ENCODE measurements at places on chromosomes 12 and 14. TPM values are rescaled to one million over a fixed set of nuclear protein-coding genes. Genes with fewer than 3 reads are reported as not detected.
A peak's percentile ranks its signal among the peaks of the same experiment; 100 is the strongest.

DNA sequence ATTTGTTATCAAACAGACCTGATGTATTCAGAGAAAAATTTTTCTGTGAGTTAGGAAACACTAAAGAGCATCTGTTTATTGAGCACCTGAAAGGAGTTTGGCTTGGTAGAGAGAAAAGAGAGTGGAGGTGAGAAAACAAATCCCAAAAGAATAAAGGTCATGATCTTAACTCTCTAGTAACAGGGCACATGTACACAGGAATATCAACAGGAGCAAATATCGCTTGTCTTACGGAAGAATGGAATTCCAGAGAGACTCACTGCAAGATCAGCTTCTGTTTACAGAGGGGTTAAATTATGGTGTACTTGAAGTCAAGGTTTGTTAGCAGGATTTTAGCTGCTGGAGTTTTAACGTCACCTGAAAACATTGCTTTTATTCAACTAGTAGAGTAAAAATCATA is 78.8 kb downstream of the SPPL3 start:
- H3K27ac ChIP-seq: no peak overlapping the region
- H3K4me3 ChIP-seq: no peak overlapping the region
- peaks cover 6% of the 10 kb centered on the region for H3K4me1 ChIP-seq
- no peak for DNase-seq

- no peak overlapping the region for H3K27ac ChIP-seq
- no peak overlapping the region for H3K4me3 ChIP-seq
These were observed 199.0 kb upstream of the SLC38A2 start for GRCh38 chr12:46571608-46572007.

- H3K27me3 ChIP-seq: no peaks in the 10 kb centered on the region
- no peaks in the 10 kb centered on the region for H3K4me1 ChIP-seq
- DNase-seq: no peak
- H3K27ac ChIP-seq: no peak overlapping the region
These were observed 100.9 kb upstream of the CCDC91 start for GRCh38 chr12:28089338-28089737.

- no peak overlapping the region for H3K27ac ChIP-seq
- H3K27me3 ChIP-seq: no peaks in the 10 kb centered on the region
- H3K36me3 ChIP-seq: no peaks in the 10 kb centered on the region
- peaks cover 20% of the 10 kb centered on the region for H3K4me1 ChIP-seq
These were observed 3.0 kb upstream of the PRMT5 start for GRCh38 chr14:22932146-22932545.

DNA sequence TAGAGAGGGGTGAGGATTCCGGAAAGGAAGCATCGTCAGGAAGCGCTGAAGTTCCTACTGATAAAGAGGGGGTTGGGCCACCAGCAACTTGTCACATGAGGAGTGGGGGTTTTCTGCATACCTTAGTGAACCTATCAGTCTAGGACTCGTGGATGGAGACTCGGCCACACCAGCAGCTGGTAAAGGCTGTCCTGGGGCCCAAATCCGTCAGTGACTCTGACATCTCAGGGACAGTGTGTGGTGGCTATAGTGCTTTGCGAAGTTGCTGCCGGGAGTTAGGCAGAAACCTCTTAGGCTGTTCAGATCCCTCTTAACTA is 16.4 kb downstream of the RNASE2 start:
- no peak overlapping the region for H3K27ac ChIP-seq
- peak overlapping the region; percentile 68 for H3K4me3 ChIP-seq
- peaks cover 17% of the 10 kb centered on the region for H3K27me3 ChIP-seq

- peak overlapping the region; percentile 26 for H3K27ac ChIP-seq
- H3K4me1 ChIP-seq: peaks cover 5% of the 10 kb centered on the region
- peak; percentile 55 for DNase-seq
- H3K4me3 ChIP-seq: no peak overlapping the region
- no peaks in the 10 kb centered on the region for H3K27me3 ChIP-seq
These were observed 3.5 kb upstream of the KLRD1 start for GRCh38 chr12:10304161-10304574.

The IPO8 gene
- total RNA-seq: 45.1 TPM

The ALX1 gene
- total RNA-seq: not detected

- peaks cover 29% of the 10 kb centered on the region for H3K36me3 ChIP-seq
- DNase-seq: no peak
- H3K27me3 ChIP-seq: no peaks in the 10 kb centered on the region
- no peak overlapping the region for H3K27ac ChIP-seq
- H3K4me3 ChIP-seq: no peak overlapping the region
These were observed 108.9 kb downstream of the TRAFD1 start for GRCh38 chr12:112234303-112234702.

The OTUB2 gene
- 0.09 TPM for total RNA-seq

DNA sequence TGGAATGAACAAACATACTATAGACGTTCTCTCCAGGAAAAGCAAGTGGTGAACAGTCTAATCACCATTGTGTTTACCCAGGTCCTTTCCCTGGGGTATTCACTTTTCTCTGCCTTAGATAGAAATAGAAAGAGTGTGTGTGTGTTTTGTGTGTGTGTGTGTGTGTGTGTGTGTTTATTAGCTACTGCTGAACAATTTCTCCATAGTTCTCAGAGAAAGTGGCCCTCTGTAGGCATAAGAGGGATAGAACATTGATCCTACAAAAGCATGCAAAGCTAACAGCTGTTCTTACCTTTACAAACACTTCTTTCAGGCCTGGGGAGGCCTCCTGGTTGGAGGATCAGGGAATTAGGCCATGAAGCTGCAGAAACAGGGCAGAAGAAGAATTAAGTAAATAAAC is 665.7 kb upstream of the TBX3 start:
- no peak overlapping the region for H3K4me3 ChIP-seq
- no peak overlapping the region for H3K27ac ChIP-seq
- DNase-seq: no peak
- no peaks in the 10 kb centered on the region for H3K4me1 ChIP-seq

The LRRC9 gene
- not detected for total RNA-seq
